ENCODE measurements at places on chromosomes 5 and 9.

GRCh38 chr9:114738581-114739316, 56.8 kb upstream of the TEX48 start:
- DNase-seq = peak; percentile 80

DNA sequence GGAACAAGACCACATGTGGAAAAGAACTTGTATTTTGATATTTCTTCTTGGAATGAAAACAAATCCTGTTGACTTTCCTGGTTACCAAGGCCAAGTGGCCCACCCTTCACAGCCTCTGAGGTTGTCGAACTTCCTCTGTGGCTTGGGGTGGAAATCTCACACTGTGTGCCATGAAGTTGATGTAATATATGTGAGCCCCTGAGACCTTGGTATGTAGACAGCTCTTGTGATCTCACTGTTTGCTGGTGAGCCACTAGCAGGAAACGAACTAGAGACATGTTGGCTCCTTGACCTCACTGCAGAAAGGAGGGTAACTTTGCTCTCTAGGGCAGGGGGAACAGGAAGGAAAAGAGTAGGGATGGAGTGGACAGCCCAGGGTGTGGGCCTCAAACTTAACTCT, 159.4 kb downstream of the ARHGAP26 start:
- DNase-seq = no peak

DNA sequence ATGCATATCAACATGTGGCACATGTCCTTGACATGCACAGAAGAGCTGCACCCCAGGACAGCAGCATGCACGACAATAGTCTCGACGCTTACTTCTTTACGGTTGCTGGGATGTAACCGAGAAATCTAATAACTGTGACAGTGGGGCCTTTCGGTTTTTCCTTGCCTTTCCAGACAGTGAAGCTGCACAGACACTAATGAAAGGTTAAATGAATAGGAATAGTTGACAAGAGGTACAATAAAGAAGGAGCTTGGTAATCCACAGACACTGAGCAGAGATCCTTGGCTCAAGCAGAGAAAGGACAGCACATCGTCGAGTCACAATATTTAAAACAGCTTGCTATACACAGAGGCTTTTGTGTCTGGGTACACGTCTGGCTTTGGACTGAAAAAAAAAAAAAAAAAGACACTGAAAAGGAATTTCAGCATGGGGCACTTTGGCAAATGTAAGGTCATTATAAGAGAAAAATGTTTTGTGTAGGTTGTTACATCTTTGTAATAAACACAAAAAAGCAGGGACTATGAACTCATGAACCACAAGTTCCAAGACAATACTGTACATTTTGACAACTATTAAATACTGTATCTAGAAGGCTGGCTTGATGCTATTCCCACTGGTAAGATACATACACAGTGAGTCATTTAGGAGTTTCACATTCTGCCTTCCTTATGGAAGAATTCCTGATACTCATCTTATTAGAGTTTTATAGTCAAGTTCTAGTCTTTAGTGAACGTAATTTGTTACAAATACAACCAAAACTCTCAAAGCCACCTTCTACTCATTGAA, 5.6 kb downstream of the BNC2 start:
- DNase-seq = peak; percentile 44

- DNase-seq = no peak
These were observed 2011.6 kb upstream of the WWC1 start for GRCh38 chr5:166279828-166280227.

- no peak for DNase-seq
These were observed 22.0 kb downstream of the CRB2 start for GRCh38 chr9:123378025-123378424.

DNA sequence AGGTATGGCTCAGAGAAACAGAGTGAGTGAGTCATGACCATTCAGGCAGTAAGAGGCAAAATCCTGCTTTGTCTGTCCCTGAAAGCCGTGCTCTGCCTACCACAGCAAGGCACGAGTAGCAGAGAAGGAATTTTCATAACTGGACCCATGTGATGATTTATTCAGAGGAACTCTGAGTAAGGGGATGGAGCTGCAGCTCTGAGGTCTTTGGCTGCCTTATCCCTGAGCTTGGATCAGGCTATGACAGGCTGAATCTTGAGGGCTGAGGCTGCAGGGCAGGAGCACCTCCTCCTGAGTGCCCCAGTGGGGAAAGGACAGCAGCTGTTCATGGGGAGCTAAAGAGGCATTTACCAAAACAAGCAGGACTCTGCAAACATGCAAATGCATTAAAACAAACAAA, 183.4 kb downstream of the PAPPA start:
- peak; percentile 12 for DNase-seq

- DNase-seq = no peak
These were observed 182.9 kb upstream of the RFX3 start for GRCh38 chr9:3708751-3709150.

GRCh38 chr5:131595088-131596033, 39.7 kb downstream of the RAPGEF6 start:
- DNase-seq = no peak

DNA sequence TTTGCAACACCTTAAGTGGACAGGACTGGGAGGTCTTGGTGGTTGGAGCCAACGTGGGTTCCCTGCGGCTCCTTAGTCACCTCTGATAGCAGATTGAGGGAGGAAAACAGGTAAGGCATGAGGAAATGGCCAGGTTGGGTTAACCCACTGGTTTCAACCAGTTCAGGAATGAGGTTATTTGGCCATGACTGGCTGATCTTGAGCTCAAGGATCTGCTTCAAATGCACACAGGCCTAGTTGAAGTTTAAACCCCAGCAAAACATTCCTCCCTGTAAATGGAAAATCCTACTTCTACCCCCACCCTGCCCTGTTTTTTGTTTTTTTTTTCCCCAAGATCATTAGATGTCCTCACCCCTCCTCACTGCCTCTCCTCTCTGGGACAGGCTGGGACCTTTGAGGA, 3.2 kb upstream of the NUP214 start:
- DNase-seq = no peak

DNA sequence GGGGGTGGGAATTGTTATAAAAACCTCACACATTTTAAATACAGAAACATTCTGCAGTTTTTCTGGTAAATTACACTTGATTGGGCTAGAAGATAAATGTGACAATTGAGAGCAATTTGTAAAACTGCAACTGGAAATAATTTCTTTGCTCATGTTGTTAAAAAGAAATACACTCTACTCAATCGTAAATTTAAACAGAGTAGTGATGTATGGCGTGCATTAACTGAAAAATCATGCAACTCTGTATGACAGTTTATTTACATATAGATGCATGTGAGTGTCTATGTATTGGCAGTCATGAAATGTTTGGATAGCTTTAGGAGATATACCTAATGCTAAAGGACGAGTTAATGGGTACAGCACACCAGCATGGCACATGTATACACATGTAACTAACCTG, 554.9 kb downstream of the PRELID2 start:
- DNase-seq = no peak

DNA sequence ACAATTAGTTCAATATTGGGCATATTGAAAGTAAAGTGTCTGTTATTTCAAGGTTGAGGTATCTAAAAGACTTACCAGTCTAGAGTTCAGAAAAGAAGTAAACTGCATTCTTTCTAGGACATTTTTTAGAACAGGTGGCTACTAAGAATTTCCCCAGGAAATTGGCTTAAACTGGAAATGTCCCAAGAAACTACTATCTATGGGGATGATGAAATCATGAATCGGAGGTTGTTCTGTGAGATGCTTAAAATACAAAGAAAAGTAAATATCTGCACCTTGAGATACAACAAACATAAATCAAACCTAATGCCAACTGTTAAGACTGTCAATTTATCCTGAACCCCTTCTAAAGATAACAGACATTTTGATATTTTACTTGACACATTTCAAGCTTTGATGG, 226.5 kb upstream of the NREP start:
- DNase-seq = no peak

GRCh38 chr5:73918791-73919221, 292.8 kb downstream of the ARHGEF28 start:
- DNase-seq = no peak

- no peak for DNase-seq
These were observed 25.7 kb upstream of the BARHL1 start for GRCh38 chr9:132556714-132557113.

DNA sequence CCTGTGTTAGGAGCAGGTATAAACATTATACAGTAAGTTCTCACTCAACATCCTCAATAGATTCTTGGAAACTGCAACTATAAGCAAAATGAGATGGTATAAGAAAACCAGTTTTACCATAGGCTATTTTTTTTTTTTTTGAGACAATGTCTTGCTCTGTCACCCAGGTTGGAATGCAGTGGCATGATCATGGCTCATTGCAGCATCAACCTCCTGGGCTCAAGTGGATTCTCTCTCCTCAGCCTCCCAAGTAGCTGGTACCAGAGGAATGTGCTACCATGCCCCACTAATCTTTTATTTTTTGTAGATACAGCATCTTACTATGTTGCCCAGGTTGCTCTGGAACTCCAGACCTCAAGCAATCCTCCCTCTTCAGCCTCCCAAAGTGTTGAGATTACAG, 50.1 kb upstream of the ADRB2 start:
- no peak for DNase-seq

- DNase-seq = no peak
These were observed 380.7 kb upstream of the IRX1 start for GRCh38 chr5:3214838-3215374.

- peak; percentile 38 for DNase-seq
These were observed 25.3 kb downstream of the AP3B1 start for GRCh38 chr5:78269088-78269703.

GRCh38 chr9:13330396-13331004, 51.0 kb upstream of the MPDZ start:
- DNase-seq = no peak

DNA sequence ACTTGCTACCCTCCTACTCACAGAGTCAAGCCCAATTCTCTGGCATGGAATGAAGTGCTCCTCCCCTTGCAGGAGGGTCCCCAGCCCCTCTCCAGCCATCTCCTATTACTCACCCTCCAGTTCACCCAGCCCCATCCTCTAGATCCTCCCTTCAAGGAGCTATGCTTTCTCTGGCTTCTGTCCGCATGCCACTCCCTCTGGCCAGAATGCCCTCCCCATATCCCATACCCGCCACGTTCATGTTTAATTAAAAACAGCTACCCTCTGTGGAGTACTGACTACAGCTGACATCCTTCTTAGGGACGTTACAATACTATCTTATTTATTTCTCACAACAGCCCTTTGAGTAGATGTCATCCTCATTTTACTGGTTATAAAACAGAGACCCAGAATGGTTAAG, 3.0 kb downstream of the F2R start:
- no peak for DNase-seq

- DNase-seq = no peak
These were observed 188.0 kb downstream of the ELAVL2 start for GRCh38 chr9:23638011-23638410.

DNA sequence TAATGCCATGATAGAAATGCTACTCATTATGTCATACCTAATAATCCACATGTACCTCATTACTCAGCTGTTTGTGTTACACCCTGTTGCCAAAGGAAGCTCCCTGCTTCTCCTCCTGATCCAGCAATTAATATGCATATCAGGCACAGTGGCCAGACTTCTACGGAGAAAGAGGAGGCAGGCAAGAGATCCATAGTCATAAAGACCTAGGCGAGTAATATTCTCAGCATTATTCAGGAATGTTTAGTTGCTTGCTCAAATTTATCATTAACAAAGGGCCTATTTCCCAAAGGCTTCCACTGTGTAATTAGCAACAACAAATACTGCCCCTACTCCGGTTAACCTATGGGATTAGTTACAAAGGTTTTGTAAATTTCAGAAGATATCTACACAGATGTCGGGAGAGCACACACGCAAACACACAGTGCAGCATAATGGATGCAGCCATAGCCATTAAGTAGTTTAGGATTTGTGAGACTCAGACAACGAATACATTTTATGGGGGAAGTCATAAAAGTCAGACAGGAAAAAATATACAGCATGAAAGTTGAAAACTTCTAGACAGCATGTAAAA, 192.6 kb downstream of the EFNA5 start:
- DNase-seq = no peak

DNA sequence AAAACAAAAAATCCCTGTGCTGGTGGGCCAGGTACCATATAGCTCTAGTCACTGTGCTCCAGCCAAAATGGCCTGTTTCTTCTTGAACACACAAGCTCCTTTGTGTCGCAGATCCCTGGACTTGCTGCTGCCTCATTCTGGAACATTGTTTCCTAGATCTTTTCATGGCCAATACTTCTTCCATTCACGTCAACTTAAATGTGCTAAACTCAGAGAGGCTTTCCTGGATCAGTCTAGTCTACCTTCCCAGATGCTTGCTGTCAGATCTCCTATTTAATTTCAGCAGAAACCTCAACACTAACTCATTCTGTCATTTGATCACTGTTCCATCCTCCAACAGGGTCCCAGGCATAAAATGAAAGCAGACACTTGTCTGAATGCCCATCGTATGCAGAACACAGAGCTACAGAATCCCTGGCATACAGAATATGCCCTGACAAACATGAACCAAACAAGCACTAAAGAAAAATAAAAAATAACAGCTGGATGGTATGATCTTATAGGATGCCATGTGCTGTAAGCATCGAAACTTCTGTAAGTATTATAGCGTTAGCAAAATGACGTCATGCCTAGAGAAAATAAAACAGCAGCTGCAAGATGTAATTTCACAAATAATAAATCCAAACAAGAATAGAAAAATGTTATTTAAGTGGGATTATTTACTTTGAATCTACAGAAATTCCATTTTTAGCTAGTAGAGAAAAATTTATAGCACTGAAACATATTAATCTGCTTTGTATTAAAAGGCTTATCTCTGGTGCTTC, 403.7 kb upstream of the DAP start:
- no peak for DNase-seq

GRCh38 chr5:77454123-77454522, 38.0 kb downstream of the WDR41 start:
- no peak for DNase-seq

DNA sequence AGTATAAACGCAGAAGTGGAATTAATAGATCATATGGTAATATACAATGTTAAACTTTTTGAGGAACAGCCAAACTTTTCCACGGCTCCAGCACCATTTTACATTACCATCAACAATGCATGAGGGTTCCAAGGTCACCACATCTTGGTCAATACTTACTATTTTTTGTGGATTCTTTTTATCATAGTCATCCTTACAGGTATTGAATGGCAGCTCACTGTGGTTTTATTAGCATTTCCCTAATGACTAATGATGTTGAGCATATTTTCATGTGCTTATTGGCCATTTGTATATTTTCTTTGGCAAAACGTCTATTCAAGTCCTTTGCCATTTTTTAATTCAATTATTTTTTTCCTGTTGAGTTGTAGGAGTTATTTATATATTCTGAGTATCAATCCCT, 14.1 kb upstream of the RAPGEF6 start:
- DNase-seq = no peak

- no peak for DNase-seq
These were observed 27.0 kb downstream of the ADGRD2 start for GRCh38 chr9:124477211-124477647.

DNA sequence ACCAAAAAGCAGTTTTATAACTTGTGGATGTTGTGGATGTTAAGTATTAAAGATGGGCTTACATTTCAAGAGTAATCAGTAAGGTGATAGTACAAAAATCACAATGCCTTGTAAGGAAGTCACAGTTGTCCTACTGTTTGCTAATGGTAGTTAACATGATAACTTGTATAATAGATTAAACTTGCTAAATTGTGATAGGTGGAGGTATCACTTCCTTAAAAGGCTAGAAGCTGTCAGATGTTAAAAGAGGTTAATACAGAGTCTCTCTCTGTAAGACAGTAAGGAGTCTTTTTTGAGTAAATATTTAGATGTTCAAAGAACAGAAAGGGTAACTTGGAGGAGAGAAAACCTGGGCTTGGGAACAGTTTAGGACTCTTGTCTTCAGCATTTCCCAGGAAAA, 14.2 kb upstream of the MACIR start:
- DNase-seq = no peak

GRCh38 chr9:89277454-89277853, 33.5 kb upstream of the CKS2 start:
- DNase-seq = no peak

- DNase-seq = no peak
These were observed 225.8 kb upstream of the DAPK1 start for GRCh38 chr9:87271696-87272477.

All from SK-MEL-5 (cell line).